ENCODE measurements at places on chromosomes 3 and 15.

DNA sequence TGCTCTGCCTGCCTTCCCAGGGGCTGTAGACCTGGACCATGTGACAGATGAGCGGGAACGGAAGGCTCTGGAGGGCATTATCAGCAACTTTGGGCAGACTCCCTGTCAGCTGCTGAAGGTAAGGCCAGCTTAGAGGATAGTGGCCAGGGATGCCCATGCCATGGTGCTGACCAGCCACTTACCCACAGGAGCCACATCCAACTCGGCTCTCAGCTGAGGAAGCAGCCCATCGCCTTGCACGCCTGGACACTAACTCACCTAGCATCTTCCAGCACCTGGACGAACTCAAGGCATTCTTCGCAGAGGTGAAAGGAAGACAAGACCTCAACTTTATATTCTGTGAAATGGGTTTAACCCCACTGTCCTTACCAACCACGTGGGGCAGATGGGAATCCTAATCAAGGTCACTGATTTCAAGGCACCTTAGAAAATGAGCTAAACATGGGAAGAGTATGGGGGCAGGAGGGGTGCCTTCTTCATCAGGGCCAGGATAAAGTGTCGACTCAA, 26.7 kb downstream of the NBEAL2 start:
- DNase-seq, result no peak

GRCh38 chr15:101481381-101481705, 8.2 kb downstream of the PCSK6 start:
- DNase-seq, result no peak

DNA sequence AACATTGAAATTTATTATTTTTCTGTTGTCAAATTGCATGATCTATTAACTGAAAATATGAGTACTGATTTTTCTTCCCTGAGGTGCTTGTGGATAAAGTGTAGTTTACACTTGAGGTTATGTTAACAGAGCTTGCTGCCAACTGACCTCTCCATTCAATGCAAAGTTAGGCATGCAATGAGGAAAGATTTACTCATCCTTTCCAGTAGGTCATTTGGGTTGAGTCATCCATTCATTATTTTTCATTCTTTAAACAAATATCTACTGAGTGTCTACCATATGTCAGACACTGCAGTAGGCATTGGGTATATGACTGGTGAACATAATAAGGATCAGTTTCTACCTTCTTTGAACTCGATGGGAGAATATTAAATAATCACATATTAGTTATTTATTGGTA, 604.1 kb downstream of the EDEM1 start:
- DNase-seq, result no peak

DNA sequence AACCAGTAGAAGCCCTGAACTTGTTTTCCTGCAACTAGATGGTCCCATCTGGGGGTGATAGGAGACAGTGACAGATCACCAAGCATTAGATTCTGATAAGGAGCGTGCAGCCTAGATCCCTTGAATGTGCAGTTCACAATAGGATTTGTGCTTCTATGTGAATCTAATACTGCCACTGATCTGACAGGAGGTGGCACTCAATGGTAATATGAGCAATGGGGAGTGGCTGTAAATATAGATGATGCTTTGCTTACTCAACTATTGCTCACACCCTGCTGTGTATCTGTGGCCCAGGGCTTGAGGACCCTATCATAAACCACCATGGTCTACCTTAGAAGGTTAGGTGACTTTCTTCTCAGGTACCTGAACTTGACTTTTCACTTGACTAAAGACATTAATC, 417.1 kb upstream of the ARHGEF26 start:
- DNase-seq, result no peak

GRCh38 chr15:80902298-80902801, 87.3 kb downstream of the MESD start:
- no peak for DNase-seq

DNA sequence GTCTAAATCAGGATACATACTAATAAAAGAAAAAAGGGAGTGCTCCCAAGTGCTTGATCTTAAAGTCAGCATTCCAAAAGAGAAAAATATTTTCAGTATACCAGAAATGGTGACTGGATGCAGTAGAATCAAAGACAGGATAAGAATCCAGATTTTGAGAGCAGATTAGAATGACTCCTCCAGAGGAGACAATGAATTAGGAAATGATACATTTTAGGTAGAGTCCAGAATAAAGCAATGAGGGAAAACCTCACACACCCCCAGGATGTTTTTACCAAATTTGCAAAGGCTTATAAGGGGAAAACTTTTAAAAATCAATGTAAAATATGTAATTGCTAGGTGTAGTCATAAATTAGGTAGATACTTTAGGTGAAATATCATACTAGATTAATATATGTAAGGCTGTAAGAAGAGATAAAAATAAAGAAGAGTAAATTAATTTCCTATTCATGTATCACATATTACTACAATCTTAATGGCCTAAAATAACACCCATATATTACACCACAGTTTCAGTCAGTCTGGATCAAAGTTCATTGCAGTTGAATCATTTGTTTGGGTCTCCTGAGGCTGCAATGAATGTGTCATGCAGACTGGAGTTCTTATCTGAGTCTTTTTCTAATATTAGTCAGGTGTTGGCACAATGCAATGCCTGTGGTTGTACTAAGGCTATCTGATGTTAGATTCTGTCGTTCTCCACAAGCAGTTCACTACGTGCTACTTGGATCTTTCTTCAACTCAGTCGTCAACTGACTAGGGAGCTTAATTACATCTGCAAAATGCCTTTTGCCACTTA, 547.8 kb upstream of the EPHA6 start:
- DNase-seq, result no peak

- no peak for DNase-seq
These were observed 67.2 kb downstream of the LRRK1 start for GRCh38 chr15:100986158-100986896.

DNA sequence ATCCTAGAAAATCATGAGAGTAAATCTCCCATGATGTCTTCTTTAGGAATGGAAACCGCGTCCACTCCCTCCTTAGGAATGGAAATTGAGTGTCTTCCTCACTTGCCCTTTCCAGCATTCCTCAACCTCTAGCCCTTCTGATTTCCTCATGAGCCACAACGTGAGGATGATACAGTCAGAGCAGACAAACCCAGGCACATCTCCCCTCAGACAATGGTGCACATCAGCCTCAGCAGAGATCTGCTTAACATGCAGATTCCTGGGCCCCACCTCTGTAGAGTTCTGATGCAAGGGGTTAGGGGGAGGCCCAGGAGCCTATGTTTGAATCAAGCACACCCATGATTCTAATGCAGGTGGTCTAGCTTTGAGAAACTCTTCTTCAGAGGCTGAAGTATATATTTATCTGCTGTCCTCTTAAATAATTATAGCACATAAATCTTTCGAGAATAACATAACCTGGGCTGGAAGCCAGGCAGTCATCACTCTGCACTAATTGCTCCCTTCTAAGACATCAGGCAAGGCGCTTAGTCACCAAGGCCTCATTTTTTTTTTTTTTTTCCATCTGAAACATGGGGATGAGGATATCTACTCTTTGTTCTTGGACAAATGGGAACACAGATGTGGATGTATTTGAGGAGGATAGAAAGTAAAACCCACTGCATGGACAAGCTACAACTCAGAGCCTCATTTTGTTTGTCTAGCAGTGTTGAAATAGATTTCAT, 81.7 kb downstream of the PRICKLE2 start:
- no peak for DNase-seq

- no peak for DNase-seq
These were observed 456.6 kb downstream of the MAGI1 start for GRCh38 chr3:65582012-65582717.

DNA sequence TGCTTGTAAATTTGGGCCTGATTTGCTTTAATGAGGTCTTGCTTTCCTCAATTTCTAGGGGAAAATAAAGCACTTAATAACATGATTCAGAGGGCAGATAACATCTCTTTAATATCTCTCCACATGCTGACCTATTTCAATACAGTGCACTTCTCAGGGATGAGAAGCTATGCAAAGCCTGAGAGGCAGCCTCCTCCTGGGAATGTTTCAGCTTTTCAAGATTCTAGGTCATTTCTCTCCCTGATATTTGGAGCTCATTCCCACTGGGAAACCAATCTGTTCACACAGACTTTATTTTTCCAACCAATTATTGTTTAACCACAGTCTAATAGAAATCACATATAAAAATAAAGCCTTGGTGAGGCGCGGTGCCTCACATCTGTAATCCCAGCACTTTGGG, 67.0 kb upstream of the LSAMP start:
- no peak for DNase-seq

DNA sequence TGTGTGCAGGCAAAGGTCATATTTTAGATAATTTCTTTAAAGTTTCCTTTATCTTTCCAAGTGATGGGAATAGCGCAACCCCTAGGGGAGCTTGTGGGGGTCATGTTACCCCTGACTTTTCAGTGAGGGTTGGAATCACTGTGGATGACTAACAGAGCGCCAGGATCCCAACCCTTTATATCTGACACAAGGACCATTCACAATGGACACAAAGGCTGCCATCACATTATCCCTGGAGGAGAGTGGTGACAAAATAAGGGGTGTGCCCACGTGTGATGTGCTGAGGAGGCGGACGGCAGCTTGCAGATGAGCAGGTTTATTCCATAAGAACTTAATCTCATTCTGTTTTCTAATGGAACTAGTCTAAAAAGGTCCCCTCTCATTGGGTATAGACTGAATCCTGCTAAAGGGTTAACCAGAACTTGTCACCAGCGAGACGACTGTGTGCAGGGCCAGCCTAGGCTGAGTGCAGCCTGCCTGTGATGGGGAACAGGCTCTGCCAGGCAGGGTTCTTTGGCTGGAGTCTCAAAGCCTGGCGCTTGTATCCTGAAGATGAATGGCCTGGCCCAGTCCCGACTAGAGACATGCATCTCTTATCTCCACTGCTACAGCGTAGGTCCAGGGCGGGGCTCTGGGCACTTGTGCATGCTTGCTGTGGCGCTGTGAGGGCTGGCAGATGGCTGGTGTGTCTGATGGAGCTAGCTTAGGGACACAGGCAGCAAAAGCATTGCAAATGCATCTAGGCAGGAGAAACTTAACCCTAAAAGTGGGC, 50.2 kb downstream of the CHDH start:
- DNase-seq, result no peak

GRCh38 chr3:177487635-177488186, 290.4 kb upstream of the TBL1XR1 start:
- no peak for DNase-seq

DNA sequence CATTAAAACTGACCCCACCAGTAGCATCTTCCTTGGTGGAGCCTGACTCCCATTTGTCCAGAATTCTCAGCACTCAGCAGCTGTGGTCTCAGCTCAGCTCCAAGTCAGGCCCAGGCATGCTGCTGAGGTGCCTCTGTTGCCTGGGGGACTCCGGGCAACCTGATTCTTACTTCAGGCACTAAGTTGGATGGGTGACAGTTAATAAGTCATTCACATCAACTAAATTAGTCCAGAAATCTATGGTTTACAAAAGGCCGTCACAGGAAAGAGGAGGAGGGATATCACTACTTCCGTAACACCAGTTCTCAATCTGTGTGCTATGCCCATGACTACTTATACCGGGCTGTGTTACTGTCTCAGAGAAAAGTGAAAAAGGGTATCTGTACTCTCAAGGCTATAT, 310.2 kb downstream of the SATB1 start:
- DNase-seq, result no peak

DNA sequence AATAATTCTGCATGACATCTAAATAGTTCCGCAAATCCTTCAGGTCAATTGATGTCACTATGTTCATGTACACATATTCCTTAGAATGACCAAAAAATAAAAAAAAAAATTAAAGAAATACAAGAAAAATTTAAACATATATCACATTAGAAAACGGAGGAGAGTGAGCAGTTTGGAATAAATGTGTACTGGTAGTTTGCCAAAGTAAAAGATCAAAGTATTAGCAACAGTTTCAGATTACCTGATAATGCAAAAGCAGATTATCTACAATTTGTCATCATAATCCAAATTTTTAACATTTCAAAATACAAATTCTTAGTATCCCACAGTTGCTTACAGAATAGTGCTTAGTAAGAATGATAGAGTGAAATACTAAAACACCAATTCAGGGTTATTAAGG, 1.9 kb downstream of the DLG1 start:
- DNase-seq, result no peak

DNA sequence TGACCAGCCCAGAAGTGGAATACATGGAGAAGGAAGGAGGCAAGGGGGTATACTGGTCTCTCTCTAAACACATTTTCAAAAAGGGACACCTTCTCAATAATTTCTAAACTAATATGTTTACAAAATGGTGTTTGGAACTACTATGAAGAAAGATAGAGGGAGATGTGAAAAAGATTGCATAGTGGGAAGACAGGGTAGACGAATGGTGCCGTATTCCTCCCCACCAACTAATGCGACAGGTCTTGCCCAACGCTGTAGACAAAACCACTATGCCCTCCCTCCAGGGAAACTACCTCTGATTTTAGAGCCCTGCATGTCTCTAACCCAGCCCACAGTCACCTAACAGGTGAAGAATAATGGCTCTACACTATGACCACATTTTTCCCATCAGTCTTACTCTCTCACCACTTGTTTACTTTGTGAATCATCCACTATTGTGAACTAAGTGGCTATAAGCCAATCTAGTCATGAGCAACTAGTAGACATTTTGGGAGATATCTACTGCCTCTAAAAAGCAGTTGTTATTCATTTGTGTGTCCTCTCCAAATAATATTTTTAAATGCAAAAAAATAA, 108.2 kb upstream of the UBE2E2 start:
- no peak for DNase-seq

- DNase-seq, result no peak
These were observed 265.9 kb downstream of the SHQ1 start for GRCh38 chr3:72582211-72582878.

GRCh38 chr15:71410347-71410746, 295.1 kb downstream of the THSD4 start:
- DNase-seq, result no peak

DNA sequence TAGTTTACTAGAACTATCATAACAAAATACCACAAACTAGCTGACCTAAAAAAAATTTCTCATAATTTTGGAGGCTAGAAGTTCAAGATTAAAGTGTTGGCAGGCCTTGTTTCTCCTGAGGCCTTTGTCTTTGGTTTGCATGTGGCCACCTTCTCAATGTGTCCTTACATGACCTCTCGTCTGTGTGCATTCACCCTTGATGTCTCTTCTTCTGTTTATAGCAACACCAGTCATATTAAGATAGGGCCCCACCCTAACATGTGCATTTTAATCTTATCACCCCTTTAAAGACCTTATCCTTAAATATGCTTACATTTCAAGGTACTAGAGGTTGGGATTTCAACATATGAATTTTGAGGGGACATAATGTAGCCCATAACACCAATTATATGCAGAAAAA, 177.0 kb downstream of the ZBBX start:
- no peak for DNase-seq

- no peak for DNase-seq
These were observed 62.0 kb downstream of the CADM2 start for GRCh38 chr3:85020828-85021227.

- no peak for DNase-seq
These were observed 38.6 kb downstream of the EPHA3 start for GRCh38 chr3:89145995-89146394.

DNA sequence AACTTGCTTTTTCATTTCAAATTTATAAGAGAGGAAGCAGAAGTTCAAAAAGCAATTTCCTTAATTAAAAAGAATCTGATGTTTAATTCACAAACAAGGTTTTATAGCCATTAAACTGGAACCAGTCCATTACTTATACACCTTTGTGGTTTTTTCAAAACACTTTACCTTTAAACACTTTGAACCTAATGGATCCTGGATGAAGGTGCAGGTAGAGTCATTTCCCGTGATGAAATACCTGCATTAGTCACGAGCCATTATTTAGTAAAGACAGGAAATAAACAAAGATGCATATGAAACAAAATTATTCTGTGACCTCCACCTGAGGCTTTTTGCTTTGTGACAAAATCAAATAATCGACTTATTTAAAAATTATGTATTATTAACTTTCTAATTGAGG, 341.7 kb upstream of the UBE2E2 start:
- no peak for DNase-seq
